Liver (tissue), 10 donors: ENCODE measurements at places on chromosomes 7 and 10. TPM values are rescaled to one million over a fixed set of nuclear protein-coding genes. Genes with fewer than 3 reads are reported as not detected.

Gene EVX1
- not detected for polyA plus RNA-seq

DNA sequence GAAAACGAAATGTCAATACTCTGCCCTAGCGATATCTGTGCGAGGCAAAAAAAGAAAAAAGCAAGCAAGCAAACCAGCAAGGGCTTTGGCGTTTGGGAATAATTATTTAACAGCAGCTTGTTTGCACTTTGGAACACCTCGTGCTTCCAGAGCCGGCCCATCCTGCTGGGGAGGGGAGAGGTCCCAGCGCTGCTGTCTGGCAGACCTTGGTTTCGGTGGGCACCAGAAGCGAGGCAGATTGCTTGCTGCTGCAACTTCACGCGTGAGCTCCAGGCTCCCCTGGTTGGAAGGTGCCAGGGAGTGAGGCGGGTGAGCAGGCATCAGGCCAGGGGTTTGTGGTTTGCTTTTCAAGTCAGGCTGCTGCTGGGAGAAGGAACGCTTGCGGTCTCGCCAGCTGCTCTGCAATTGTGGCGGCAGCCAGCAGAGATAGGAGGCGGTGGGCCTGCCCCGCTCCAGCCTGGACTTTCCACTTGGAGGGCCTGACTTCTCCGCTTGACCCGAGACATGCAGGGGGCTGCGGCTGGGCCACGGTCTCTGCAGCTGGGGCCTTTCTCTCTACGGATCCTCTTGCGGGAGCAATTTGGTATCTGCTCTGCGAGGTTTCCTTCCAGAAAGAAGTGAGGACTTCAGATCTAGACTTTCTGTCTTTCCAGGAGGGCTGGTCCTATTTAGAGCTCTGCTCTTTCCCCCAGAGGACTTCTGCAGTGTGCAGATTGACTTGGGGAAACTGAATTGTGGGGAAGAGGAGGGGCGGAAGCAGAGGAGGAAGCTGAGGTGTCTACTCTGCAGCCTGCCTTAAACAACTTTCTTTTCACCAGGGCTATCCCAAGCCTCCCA is 131.4 kb downstream of the PRPF18 start:
- peak; percentile 58 for DNase-seq

DNA sequence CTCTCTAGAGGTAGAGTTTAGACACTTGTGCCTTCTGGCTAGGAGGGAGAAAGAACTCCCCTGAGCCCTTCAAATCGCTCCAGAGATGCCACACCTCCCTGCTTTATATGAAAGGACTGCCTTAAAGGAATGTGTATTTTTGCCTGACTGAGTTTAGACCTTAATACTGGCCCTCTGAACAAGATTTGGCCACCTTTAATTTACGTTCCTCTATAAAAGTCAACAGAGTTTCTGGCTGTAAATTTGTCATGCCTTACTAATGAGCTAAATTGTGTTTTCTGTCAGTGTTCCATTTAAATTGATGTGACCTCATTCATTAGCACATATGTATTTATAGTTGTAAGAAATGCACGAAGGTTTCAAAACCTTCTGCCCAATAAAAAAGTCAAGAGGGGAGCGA is 48.0 kb downstream of the SEMA3C start:
- no peak for DNase-seq

DNA sequence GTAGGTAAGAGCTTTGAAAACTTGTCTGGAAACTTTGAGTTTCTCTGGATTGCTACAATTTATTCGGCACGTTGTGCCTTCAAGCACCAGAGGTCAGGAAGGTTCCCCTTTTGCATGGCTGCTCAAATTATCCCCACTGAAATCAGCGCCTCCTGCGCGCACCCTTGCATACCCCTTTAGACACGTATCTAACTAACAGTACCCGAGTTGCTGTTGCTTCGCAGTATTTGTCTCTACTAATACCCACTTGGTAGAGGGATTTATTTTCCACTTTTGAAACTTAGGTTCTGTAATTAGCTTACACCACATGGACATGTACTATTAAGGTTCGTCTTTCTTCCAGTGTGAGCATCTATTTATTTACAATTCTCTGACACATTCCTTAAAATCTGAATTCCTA is 1.6 kb downstream of the MEOX2 start:
- no peak for DNase-seq

GRCh38 chr7:24504836-24505235 is 68.4 kb upstream of the PALS2 start:
- DNase-seq, result no peak

Gene PRKRIP1
- 5.4 TPM for polyA plus RNA-seq

DNA sequence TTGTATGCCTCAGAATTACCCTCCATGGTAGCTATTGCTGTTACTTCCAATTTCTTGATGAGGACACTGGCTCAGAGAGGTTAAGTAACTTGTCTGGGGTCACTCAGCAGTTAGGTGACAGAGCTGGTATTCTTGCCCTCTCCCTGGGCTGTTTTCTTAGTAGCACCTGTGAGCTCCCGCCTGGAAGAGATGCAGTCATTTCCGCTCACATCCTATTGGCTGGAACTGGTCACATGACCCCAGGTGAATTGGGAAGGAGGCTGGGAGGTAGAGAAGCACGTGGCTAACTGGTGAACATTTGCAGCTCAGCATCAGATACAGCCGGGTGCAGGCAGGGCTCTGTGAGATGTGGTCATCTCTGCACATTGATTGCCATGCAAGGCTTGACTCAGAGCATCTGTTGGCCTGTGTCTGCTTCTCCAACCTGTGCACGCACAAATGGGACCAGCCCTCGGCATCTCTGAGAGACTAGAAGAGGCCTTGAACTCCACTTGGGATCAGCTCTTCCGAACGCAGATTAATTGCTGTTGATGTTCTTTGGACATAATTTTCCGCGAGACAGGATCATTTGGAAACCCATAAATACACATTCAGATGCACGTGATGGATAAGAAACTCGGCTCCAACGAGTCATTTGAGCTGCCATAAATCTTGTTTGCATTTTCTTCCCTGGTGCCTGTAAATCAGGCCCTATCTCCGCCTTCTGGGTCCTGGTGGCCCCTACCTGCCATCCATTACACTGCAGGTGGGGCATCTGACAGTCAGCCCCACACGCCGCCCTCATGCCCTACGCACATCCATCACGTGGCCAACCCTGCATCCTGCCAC is 42.8 kb downstream of the MYL10 start:
- DNase-seq, result peak; percentile 25

- DNase-seq, result no peak
These were observed 197.5 kb downstream of the GPAM start for GRCh38 chr10:111986079-111986478.

Gene MKX
- 0.57 TPM for polyA plus RNA-seq

GRCh38 chr7:32070406-32071360 is at the start of gene PDE1C:
PDE1C (minus strand) TSS chr7:32070407.
- DNase-seq, result no peak

Gene SORBS1
- 38.3 TPM for polyA plus RNA-seq

GRCh38 chr7:116236020-116236630 is 25.8 kb downstream of the TES start:
- no peak for DNase-seq

- DNase-seq, result no peak
These were observed 17.4 kb upstream of the LOXL4 start for GRCh38 chr10:98285416-98285815.

DNA sequence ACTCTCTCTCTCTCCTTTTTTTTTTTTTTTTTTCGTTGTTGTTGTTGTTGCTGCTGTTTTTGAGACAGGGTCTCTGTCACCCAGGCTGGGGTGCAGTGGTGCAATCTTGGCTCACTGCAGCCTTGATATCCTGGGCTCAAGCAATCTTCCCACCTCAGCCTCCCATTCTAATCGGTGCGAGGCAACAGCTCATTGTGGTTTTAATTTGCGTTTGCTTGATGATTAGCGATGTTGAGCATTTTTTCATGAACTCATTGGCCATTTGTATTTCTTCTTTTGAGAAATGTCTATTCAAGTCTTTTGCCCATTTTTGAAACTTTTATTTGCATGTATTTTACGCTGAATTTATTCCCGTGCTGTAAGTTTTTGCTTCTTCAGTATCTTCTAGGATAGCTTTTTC is 13.3 kb upstream of the ZC3HAV1L start:
- no peak for DNase-seq

- no peak for DNase-seq
These were observed 30.2 kb upstream of the NRCAM start for GRCh38 chr7:108486291-108486966.

Gene SUN3
- polyA plus RNA-seq, result not detected

GRCh38 chr7:134699021-134699818 is 52.6 kb downstream of the BPGM start:
- DNase-seq, result no peak

Gene LLCFC1
- polyA plus RNA-seq, result not detected

DNA sequence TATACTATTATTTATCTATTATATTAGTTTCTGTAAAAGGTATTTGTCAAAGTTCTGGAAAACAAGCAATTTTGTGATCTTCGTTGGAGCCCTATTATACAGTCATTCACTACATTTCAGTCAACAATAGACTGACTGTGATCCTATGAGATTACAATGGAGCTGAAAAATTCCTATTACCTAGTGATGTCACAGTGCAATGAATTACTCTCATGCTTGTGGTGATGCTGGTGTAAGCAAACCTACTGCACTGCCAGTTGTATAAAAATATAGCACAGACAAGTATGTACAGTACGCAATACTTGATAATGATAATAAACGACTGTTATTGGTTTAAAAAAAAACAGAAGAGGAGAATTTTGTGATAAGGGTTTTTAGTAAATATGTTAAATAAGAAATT is 21.4 kb downstream of the OR6V1 start:
- DNase-seq, result no peak

DNA sequence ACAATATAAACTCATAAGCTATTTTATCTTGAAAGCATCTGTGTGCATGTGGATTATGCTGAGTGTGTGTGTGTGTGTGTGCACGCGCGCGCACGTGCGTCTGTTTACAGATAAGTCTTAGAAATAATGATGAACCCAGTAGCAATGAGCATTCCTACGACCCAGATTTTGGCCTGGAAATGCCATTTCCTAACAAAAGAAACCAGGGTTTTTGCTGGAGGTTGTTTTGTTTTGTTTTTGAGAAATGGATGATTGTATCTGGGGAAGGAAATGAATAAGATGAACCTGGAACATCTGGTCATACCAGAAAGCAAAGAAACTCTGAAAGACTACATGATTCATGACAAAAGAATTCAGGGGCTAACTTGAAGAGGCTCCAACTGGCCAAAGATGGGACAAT is 22.1 kb upstream of the LMOD2 start:
- DNase-seq, result no peak

Gene CDC14C
- 0.02 TPM for polyA plus RNA-seq

DNA sequence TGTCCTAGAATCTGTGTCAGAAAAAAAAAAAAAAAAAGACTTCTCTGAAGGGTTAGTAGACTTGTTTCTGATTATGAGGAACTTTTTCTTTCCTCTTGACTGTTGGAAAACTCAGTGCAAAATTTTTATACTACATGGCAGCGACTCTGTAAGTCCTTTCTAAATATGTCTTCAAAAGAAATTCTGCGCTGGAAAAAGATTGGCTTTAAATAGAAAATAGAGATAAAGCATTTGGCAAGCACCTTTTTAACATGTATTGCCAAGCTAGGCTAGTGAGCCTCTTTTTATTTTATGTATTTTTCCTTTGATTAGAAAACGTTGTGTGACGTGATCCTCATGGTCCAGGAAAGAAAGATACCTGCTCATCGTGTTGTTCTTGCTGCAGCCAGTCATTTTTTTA is 17.9 kb downstream of the KLHL7 start:
- DNase-seq, result no peak

- DNase-seq, result no peak
These were observed 12.2 kb upstream of the SAMD9L start for GRCh38 chr7:93160410-93160809.

Gene IFIT3
- polyA plus RNA-seq, result 9.2 TPM

Gene BTRC
- 6.2 TPM for polyA plus RNA-seq

DNA sequence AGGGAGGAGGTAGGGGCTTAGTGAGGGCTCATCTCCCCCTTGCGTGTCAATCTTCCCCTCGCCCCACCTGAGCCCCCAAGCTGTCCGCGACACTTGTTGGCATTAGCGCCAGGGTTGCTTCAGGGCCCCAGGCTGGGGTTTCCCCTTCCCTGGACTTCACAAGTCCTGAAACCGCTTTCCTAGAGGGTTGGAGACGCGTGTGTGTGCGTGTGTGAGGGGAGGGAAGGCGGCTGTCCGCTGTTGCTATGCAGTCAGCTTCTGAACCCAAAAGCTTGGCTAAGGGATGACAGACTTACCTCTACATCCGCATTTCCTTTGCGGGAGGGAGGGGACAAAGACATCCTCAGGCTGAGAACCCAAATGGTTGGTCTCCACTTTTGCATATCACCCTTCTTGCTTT is 803 bp downstream of the GOLGA7B start:
- DNase-seq, result no peak

GRCh38 chr7:71220210-71220695 is 88.3 kb downstream of the GALNT17 start:
- no peak for DNase-seq
